ENCODE measurements at places on chromosomes 16 and 17. TPM values are rescaled to one million over a fixed set of nuclear protein-coding genes. Genes with fewer than 3 reads are reported as not detected.

DNA sequence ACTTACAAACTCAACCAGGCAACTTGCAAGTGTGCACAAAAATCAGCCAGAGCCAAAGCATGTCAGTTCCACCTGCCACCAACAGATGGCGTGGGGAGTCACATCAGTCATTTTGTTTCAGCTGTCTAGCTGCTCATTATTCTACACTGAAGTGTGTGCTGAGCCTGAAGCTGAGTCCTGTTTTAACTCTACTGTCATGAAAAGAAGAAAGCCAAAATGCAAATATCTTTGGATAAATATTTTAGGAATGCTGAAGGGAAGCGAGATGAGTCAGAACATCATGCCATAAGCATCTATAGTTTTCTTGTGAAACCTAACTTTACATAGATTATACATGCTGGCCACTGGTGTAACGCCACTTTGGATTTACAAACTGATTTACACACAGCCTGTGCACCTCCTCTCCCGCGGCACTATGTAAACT, 172.6 kb downstream of the CDK5R1 start:
- peak; percentile 64 for DNase-seq

GRCh38 chr16:78022347-78023060, at the start of gene CLEC3A:
CLEC3A (plus strand) TSS chr16:78022548; CDS start chr16:78022627, 79 bp downstream.
- no peak for DNase-seq

GRCh38 chr16:84761448-84762368, 58.1 kb upstream of the CRISPLD2 start:
- DNase-seq: no peak

- no peak for DNase-seq
These were observed 1.1 kb upstream of the TFAP4 start for GRCh38 chr16:4273858-4274311.

DNA sequence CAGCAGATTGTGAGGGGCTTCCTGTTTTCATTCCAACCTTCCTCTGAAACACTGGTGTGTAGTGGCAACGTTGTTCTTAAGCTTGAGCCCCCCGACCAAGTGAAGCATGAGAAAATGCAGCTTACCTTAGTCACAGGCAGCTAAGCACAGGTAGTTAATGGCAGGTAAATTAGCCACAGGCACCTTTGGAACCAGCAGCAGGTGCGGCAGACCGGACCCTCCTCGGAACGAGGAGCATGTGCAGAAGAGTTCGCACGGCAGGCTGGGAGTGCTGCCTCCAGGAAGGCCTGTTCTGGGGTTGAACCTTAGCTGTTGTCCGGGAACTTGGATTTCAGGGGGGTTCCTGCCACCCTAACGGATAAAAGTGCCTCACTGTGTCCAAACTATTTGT, 7.2 kb upstream of the IRF8 start:
- no peak for DNase-seq

- no peak for DNase-seq
These were observed 93.2 kb upstream of the PIRT start for GRCh38 chr17:10931133-10931532.

RNF135 gene
- total RNA-seq: 57.5 TPM

PYY gene
- total RNA-seq: not detected

DNA sequence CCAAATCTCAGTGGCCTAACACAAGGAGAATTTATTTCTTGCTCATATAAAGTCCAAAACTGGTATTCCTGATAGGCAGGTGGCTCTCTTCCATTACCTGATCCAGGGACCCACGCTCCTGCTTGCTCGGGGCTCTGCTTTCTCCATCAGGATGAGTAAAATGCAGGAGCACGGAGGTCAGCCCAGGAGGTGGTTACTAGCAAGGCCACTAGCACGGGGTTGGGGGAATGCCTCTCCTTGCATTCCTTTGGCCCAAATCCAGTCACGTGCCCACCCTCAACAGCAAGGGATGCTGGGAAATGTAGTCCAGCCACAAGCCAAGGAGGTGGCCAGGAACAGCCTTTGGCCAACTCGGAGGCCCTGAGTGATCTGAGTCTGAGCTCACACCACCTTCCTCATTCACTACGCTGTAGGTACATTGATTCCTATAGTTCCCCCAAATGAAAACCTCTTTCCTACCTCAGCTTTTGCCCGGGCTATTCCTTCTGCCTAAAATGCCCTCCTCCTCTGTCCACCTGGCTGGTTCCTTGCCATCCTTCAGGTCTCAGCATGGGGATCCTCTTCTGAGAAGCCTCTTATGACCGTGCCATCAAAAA, 38.3 kb upstream of the HAPSTR1 start:
- no peak for DNase-seq

DNA sequence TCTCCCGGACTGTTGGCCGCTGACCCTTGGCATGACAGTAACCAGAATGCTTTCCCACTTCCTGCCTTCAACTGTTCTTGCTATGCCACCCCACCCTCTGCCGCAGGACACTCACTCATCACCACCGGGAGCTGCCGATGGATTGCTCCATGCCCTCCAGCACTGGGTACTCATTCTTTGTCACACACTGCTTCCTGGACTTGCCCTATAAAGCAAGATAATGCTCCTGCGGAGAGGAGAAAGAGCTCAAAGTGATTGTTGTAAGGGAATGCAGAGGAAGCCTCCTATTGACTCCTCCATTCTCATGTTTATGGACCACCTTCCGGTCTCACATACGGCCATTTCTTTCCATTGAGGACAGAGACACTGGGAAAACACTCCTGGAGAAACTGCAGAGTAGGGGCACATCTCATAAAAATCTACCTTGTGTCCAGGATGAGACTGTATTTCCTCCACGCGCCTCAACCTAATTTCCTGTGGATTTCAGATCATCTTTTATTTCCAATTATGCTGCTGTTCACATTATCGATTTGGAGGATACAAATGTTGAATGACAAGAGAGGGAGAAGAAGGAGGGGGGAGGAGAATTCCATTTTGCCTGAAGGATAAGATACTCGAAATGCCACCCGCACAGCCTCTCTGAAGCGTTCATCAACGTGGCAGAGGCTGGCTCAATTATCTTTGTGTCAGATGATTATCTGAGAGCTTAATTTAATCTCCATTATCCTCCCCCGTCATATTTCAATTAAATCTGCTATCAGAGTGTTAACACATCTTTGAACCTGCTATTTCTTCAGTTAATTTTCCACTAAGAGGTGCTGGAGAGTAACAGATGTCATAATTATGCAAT, 486.1 kb upstream of the SALL1 start:
- DNase-seq: no peak

GRCh38 chr16:4980691-4981090, 22.6 kb downstream of the SEC14L5 start:
- DNase-seq: no peak

DNA sequence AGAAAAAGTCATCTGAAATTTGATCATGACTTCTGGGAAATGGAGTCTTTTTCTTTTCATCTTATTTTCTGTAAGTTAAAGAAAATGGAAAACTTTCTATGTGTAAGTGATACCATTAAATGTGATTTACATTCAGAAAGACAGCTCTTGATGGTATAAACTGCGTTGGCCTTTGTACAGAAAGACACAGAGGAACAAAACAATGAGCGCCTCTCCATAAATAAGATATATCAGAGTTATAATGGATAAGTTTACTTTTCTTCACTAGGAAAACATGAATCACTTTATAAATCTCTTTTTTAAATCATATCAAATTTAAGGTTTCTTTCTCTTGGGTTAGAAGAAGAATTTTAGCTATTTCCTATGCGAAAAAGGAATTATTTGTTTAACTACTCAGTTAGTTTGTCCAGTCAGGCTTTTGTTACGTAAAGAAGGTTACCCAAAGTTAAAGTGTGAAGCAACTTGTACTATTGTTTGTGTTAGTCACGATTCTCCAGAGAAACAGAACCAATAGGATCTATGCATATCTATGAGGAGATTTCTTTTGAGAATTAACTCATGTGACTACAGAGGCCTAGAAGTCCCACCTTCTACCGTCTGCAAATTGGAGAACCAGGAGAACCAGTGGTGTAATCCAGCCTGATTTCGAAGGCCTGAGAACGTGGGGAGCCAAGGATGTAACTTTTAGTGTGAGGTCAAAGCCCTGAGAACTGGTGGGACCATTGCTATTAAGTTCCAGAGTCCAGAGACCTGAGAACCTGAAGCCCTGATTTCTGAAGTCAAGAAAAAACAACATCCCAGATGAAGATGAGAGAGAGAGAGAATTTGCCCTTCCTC, 295.4 kb upstream of the KCNJ16 start:
- DNase-seq: no peak

GRCh38 chr17:80252871-80253270, 7.8 kb upstream of the RNF213 start:
- no peak for DNase-seq

GRCh38 chr16:8741636-8742035, 55.8 kb downstream of the TMEM186 start:
- no peak for DNase-seq

DNA sequence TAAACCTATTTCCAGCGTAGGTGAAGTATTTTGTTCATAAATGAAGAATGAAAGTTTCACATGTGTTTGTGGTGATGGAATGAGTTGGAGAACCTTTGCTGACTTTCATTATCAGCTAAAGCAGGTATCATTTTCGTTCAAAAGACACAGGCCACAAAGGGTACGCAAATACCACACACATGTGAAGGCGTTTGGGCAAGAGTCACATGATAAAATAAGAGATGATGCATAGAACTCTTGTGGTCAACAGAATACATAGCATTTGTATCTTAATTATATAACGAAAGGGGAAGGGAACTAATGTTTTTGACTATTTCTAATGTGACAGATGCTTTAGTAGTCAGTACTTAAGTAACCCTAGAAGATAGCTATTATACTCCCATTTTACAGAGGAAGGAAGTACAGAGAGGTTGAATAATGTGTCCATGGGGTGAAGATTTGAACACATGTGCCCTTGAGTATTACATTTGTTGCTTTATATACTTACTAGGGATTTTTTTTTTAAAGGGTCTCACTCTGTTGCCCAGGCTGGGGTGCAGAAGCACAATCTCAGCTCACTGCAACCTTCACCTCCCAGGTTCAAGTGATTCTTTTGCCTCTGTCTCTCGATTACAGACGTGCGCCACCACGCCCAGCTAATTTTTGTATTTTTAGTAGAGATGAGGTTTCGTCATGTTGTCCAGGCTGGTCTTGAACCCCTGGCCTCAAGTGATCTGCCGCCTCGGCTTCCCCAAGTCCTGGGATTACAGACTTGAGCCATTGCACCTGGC, 4.8 kb downstream of the RPA1 start:
- DNase-seq: no peak

- DNase-seq: no peak
These were observed 26.8 kb upstream of the ZNF629 start for GRCh38 chr16:30813821-30814189.

- no peak for DNase-seq
These were observed 105.6 kb downstream of the OR1D5 start for GRCh38 chr17:2957631-2958286.

GRCh38 chr16:17098685-17099084, 372.1 kb downstream of the XYLT1 start:
- DNase-seq: no peak

GRCh38 chr17:46776298-46777005, 42.0 kb downstream of the WNT3 start:
- no peak for DNase-seq

DNA sequence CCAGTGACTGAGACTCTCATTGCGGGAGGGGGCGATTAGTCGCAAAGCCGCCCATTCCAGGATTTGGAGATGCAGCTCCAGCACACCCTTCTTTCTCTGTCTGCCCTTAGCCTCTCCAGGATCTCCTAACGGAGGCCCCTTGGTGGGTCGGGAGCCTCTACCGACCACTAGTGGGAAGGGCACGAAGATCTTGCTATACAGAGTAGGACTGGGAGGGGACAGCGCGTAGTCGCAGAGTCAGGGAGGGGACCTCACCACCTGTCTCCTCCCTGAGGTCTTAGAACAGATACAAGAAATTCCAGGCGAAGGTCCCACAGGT, 588 bp upstream of the SMTNL2 start:
- DNase-seq: no peak

DNA sequence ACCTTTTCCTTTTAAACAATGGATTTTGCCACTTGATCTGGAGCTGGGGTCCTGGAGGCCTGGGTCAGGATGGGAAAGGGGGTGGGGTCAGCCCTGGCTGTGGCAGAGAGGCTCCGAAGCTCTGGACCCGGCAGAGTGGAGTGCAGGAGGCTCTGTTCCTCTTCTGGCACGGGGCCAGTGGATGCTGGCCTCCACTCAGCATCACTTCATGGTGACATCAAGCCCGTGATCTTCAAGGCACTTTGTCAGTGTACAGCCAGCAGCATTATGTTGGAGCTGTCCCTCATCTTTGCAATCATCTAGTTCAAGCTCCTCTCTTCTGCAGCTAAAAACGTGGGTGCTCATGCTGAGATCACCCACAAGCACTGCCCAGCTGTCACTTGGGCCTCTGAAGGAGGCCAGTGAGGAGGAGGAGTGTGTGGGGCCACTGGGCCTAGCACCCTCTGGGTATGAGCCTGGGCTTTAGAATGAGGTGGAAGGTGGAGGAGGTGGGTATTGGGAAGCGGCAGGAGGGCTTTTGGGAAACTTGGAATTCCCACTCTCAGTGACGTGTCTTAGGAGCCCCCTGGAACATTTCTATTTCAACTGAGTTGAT, 45.9 kb upstream of the MGAT5B start:
- DNase-seq: no peak

NPTX1 gene
- total RNA-seq: 0.96 TPM

RAB11FIP3 gene
- total RNA-seq: 24.9 TPM
